Mesothelial cell of epicardium (in vitro differentiated cells): ENCODE measurements at places on chromosomes 11 and 22. TPM values are rescaled to one million over a fixed set of nuclear protein-coding genes. Genes with fewer than 3 reads are reported as not detected.

DNA sequence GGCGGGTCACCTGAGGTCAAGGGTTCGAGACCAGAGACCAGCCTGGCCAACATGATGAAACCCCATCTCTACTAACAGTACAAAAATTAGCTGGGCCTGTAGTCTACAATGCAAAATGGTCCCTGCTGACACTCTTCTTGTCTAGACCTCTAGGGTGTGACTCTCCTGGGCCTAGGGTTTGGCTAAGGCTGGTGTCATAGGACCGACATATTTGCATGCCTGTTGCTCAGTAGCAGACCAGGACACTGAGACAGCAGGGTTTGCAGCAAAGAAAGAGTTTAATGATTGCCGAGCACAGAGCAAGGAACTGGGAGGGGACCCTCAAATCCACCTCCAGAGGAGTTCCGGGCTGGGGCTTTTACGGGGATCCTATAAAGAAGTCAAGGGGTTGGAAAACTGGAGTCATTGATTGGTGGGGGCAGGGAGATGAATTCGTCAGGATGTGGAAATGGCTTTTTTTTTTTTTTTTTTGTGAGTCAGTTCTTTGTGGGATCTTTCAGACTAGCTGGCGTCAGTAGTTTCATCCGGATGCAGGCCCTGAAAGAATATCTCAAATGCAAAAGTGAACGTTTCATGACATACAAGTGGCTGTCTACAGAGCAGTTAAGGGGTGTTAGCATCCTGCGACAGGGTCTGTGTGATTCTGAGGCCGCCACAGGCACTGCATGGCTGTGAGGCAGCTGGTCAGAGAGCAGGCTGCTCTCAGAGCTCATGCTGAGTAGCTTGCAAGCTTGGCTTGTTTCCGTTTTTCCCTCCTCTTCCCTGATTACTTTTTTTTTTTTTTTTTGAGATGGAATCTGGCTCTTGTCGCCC lies 27.2 kb upstream of the A4GALT start:
- no peak for DNase-seq

The MS4A14 gene
- total RNA-seq, result not detected in 3 replicates

The MCAM gene
- 25.9 to 28.2 TPM (median 26.7 TPM) in 3 replicates for total RNA-seq

- no peak for DNase-seq
These were observed 103.4 kb upstream of the NECTIN1 start for GRCh38 chr11:119832202-119832935.

DNA sequence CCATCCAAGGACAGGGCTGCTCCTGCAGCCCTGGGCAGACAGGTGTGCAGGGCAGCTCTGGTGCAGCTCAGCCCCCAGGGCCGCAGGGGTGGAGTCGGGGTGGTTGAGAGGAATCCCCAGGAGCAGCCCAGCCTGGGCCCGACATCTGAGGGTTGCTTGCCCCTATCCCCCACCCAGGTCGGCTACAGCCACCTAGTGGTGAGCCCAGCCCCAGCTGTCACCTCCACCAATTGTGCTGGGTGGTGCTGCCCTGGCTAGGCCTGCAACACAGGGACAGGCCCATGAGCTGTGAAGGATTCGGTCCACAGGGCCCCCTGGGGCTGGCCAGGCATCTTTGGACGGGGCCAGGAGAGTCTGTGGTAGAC lies 29.6 kb downstream of the RTN4R start:
- no peak for DNase-seq

The TSSK2 gene
- total RNA-seq, result not detected in 3 replicates

The OR4D5 gene
- not detected in 3 replicates for total RNA-seq

The RBMXL2 gene
- total RNA-seq, result 0.16 to 0.22 TPM (median 0.16 TPM) in 3 replicates
